ENCODE measurements at places on chromosomes 3 and 15.

GRCh38 chr3:6097556-6097955, 763.4 kb upstream of the GRM7 start:
- no peak for DNase-seq

- DNase-seq = no peak
Observed at GRCh38 chr3:156725682-156726081, 51.3 kb downstream of the TIPARP start.

DNA sequence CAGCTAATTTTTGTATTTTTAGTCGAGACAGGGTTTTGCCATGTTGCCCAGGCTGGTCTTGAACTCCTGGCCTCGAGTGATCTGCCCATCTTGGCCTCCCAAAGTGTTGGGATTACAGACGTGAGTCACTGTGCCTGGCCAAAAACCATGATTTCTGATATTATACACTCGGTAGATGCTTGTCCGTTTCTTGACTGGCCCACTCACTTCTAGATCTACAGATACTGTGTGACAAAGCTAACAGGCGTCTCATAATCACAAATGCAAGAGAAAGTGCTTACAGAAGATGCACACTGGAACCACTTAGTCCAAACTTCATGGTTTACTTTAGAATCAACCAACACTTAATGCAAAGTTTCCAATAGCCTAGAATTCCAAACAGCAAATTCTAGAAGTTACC, 8.4 kb downstream of the PROK2 start:
- DNase-seq = no peak

- DNase-seq = no peak
Observed at GRCh38 chr3:97899331-97899730, 72.9 kb downstream of the RIOX2 start.

Data from SHP77 (cell line).